ENCODE measurements at places on chromosomes 7 and 10. TPM values are rescaled to one million over a fixed set of nuclear protein-coding genes. Genes with fewer than 3 reads are reported as not detected.

The OGA gene
- total RNA-seq, result 91.0 TPM

The FAM131B gene
- 3.9 TPM for total RNA-seq

The GRB10 gene
- total RNA-seq, result 36.7 TPM

The CRTAC1 gene
- total RNA-seq, result not detected

The MEIG1 gene
- not detected for total RNA-seq

The HEPACAM2 gene
- total RNA-seq, result not detected

The PHKG1 gene
- not detected for total RNA-seq

The MALRD1 gene
- total RNA-seq, result 0.08 TPM

The GPR85 gene
- total RNA-seq, result 0.24 TPM

The MMD2 gene
- not detected for total RNA-seq

The RHEB gene
- 65.6 TPM for total RNA-seq

The TMEM184A gene
- 0.13 TPM for total RNA-seq

The UCN3 gene
- total RNA-seq, result not detected

All from epithelial cell of alveolus of lung (primary cell).